ENCODE measurements at places on chromosomes 6 and 20.

DNA sequence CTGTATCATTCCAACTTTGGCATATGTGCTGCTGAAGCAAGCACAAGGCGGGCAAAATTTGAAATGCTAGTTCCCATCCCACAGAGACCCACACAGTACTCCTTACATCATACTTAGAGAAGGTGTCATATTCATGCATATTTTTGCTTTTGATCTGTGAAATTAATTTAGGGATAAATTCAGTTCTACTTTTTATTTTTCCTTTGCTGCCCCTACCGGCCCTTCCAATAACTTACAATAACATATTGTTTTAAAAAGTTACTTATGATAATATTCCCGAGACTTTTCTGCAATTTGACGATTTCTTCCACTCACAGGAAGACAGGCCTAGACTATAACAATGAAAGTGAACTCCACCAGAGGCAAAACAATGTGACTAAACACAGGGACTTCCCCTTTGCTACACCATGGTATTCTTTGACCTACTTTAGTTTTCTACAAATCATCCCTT, 35.0 kb downstream of the SESN1 start:
- no peak for DNase-seq

GRCh38 chr6:7137335-7138045, 29.7 kb downstream of the RREB1 start:
- no peak for DNase-seq

DNA sequence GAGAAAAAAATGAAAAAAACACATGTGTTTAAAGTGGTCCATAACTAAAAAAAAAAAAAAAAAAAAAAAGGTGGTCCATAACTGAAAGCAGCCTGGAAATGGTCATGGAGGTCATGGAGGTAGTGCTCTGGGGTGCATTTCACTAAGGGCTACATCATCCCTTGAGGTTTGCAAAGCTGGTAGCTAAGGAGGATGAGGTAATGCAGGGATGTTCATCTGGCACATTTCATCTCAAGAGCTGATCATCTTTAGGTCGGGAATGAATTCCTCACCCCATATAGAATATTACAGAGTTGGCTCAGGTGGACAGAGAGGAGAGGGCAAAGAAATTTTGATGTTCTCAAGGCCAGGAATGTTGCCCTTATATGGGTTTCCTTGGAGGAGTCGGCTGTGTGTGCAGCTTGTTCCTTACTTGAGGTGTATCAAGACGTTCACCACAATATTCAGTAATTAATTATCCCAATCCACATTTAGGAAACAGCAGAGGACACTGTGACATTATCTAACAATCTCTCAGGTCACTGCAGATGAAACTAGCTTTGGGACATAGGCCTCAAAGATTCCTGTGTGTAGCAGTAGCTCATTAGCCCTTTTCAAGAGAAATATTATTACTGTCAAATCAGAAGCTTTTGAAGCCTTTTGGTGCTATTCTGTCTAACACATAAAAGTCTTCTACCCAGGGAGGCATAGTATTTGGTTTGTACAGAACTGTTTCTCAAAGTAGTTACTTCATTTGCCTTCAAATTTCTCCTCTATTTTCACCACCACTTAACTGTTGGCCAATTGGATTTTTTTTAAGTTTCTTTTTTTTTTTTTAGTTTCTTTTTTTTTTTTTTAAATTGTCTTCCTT, 46.8 kb downstream of the CYP24A1 start:
- DNase-seq: no peak

GRCh38 chr20:41287327-41287726, 30.2 kb downstream of the ZHX3 start:
- no peak for DNase-seq

- no peak for DNase-seq
Measured at GRCh38 chr6:45591306-45591705, 213.6 kb upstream of the SUPT3H start.

- peak; percentile 88 for DNase-seq
Measured at GRCh38 chr6:28648035-28648877, 122.6 kb downstream of the GPX5 start.

DNA sequence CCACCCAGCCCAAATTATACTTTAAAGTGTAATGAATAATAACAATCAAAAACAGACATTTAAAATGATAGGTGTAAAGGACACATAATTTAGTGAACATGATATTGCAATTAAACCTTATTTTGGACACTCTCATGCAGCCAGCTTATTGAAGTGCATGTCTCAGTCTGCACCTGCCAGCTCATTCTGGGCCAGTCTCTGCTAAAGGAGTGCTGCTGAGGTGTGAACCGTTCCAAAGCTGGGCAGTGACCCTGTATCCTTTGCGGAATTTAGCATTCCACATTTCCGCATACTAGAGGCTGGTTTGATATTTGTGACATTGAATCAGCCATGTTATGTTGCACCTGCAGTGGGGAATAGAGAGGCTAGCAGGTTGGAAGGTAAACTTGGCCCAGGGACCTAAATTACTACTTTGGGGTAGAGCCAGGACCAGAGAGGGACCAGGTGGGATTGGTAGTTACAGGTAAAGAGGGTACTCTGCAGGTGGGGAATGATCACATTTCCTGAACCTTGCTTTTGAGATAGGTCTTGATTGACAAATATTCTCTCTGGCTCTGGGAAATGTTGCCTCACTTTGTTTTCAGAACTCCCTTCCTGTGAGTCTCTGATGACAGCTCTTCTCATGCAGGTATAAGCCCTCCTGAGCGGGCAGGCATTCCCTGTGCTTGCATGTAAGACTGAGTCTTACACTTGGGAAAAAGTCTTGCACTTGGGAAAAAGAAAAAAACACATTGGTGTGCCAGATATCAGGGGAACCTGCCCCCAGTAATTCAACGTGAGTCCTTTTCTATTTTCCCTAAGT, 26.2 kb downstream of the TULP4 start:
- no peak for DNase-seq

DNA sequence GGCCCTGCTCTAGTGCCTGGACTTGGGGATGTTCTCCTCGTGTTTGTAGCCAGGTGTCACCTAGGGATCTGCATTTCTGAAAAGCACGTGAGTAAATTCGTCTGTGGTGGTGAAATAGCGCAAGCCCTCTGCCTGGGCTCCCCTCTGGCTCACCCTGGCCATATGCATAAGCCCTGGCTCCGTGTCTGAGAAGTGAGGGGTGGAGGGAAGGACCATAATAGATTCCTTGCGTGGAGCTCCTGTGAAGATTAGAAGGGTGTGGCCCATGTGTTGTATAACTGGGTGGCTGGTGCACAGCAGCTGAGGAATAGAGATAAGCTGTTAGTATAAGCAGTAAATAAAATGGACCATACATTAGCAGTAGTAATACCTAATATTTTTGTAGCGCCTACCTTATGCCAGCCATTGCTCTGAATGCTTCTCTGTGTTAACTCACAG, 4.8 kb downstream of the BCAS1 start:
- no peak for DNase-seq

- no peak for DNase-seq
Measured at GRCh38 chr6:78770765-78771164, 96.6 kb upstream of the IRAK1BP1 start.

DNA sequence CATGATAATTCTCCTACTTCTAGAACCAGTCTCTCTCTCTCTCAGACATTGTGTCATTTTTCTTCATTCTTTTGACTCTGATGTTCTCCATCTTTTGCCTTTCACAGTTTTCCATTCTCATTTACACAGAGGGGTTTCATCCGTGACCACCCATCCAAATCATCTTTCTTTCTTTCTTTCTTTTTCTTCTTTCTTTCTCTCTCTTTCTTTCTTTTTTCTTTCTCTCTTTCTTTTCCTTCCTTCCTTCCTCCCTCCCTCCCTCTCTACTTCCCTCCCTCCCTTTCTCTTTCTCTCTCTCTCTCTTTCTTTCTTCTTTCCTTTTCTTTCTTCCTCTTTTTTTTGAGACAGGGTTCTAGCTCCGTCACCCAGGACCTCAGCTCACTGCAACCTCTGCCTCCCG, 19.9 kb upstream of the SASH1 start:
- no peak for DNase-seq

DNA sequence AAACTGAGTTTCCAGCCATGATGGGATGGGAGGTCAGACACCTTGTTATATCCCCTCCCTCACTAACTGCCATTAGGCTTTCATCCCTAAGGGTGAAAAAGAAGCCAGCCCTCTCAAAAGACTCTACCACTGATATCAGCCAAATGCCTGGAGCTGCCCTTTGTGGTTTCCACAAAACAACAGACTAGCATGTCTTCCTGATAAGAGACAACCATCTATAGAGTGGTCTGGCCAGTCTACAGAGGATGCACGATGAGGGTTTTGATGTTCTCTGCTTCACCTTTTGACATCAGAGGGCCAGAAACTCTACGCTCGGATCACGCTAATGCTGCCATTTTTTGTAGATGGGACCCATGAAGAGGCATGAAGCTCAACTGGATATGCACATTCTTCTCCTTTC, 61.7 kb upstream of the ARHGAP18 start:
- DNase-seq: no peak

DNA sequence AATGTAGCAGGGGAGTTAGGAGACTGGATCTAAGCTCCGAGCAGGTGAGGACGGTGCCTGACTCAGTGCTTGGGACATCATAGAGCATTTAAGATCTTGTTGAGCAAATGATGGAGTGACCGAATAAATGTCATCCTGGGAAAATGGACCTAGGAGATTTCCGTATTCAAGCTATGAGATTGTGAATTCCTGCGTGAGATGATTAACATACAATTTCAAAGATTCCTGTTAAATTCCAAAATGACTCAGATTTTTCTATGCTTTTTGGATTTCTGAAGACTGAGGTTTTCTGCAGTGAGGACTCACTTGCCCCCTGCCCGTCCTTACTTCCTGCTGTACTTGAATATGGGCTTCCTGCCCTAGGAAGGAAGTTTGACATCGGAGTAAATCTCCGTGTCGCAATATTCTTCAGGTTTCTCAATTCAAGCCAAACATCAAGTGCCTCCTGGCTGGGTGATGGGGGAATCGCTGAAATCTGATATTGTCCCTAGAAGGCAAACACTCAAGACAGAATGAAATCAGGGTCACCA, 5.2 kb downstream of the SYTL3 start:
- no peak for DNase-seq

GRCh38 chr6:126905917-126906316, 212.6 kb upstream of the RSPO3 start:
- no peak for DNase-seq

GRCh38 chr6:110461376-110461775, 15.0 kb downstream of the SLC22A16 start:
- DNase-seq: no peak

- DNase-seq: no peak
Measured at GRCh38 chr6:169833258-169833794, 81.9 kb downstream of the ERMARD start.

GRCh38 chr6:147817042-147817689, 308.7 kb downstream of the SAMD5 start:
- DNase-seq: no peak

GRCh38 chr6:99119109-99120031, 171.6 kb upstream of the FBXL4 start:
- DNase-seq: peak; percentile 62

DNA sequence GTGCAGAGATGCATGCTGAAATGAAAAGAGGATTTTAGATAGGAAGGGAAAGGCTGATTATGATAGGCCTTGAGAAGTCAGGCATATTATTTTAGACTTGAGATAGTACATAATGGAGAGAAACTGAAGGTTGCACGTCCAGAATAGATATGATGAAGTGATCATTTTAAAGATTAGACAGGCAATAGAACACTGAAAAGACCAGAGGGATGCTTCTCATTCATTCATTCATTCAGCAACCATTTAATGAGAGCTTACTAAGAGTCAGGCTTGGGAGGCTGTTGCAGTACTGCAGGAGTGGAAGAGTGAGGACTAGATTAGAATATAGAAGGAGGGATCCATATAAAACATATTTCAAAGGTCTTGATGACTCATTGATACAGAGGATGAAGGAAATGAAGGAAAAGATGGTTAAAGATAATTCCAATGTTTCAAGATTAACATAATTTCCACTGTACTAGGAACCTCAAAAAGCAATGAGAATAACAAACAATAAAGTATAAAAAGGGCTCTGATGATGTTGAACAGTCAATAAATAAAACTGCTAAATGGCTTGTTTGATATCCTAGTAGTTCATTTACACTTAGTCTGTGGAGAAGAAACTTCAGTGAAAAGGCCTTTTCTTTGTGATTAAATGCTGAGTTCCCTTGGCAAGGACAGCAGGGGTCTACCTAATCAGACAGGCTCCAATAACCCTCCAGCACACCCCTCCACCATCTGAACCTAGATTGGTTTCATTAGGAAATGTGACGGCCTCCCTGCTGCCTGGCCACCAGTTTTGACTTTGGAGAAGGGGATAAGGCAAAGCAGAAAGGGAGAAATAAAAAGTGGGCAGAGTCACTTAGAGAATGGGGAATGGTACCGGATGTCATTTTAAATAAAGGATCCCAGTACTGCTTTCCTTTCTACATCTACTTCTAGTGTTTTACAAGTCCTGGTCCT, 5.3 kb upstream of the FBXO9 start:
- no peak for DNase-seq

DNA sequence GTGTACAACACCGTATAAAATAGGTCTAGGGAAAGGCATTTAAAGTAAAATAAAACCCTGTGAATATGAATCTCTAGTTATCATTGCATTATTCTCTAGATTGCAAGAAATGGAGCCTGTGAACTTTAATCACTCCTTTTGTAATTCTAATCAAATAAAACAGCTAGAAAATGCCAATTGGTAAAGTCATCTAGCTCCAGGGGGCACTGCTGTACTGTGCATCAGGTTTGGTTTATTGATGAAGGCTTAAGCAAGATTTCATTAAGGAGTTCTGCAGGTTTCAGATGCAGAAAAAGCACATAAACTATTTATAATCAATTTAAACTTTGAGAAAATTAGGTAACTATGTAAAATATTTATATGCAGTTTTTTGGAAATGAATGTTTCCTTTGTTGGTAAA, 645.0 kb downstream of the PHF3 start:
- DNase-seq: peak; percentile 11

- no peak for DNase-seq
Measured at GRCh38 chr20:18856873-18857272, 43.3 kb downstream of the SCP2D1 start.

DNA sequence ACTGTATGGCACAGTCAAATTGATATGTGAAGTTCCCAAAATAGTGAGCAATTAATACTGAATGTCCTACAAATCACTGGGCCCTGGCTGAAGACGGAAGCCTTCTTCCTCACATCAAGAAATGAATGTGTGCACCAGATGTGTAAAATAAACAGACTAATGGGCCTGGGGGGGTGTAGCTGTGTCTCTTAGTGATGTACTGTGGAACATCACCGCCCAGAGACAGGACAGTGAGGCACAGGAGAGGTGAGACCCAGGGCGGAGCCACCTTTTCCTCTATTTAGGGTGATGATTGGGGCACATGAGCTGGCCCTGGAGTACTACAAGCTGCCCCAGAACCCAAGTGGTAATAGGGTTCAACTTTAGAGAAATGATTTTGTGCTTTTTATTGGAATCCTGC, 368.5 kb upstream of the ARID1B start:
- no peak for DNase-seq

- DNase-seq: no peak
Measured at GRCh38 chr6:135418040-135418760, 79.3 kb downstream of the AHI1 start.

DNA sequence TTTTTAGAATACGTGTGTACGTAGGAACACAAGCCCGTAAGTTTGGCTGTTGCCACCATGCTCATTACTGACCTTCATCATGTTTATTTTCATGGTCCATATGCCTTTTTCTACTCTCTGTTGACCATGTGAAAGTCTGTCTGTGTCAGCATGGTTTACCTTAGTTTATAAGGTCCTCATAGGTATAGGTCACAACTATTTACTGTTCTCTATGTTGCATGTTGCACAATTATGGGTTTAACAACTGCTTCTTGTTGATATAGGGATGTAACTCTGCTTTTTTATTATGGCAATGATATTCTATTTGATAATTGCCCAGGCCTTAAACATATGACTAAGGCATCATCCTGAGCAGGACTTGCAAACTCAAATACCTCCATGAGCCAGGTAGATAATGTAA, 13.4 kb upstream of the RANBP9 start:
- no peak for DNase-seq

- DNase-seq: no peak
Measured at GRCh38 chr20:63863021-63863797, 1.9 kb upstream of the TPD52L2 start.

Measured in NCI-H446 (cell line).